ENCODE measurements at places on chromosomes 6 and 20. TPM values are rescaled to one million over a fixed set of nuclear protein-coding genes. Genes with fewer than 3 reads are reported as not detected.

The BANF2 gene
- total RNA-seq = not detected

The LAMA2 gene
- total RNA-seq = 43.4 TPM

The SLC24A3 gene
- 17.1 TPM for total RNA-seq

The OR2H1 gene
- not detected for total RNA-seq

The CLVS2 gene
- 0.18 TPM for total RNA-seq

The IL20RA gene
- 39.5 TPM for total RNA-seq

DNA sequence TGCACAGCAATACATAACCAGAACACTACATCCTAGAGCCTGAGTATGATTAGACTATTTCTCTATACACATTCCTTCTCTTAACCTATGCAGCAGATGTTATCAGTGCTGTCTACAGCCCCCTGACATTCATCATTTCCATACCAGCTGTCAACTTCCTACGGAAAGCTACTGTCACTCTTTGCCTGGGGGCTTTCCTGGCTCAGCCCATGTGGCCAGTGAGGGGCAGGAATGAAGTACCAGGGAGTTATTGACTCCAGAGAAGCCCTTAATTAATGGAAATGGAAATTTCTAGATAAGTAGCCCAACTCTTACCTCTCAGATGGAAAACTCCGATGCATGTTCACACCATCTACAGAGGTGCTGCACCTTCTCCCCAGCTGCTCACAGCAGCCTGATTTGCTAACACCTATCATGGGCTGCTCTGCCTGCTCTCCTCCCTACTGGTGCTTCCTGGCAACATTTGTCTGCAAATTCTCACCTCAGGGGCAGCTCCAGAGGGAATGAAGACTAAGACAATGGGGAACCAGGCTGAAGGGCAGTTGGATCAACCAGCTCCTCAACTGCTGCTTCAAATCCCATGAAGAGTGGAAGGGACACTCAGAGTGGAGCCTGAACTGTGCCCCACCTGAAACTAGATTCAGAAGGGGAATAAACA is 59.6 kb downstream of the LINC00237 start:
- no peak for DNase-seq

- DNase-seq = no peak
These were observed 13.8 kb downstream of the DDRGK1 start for GRCh38 chr20:3190681-3191111.

DNA sequence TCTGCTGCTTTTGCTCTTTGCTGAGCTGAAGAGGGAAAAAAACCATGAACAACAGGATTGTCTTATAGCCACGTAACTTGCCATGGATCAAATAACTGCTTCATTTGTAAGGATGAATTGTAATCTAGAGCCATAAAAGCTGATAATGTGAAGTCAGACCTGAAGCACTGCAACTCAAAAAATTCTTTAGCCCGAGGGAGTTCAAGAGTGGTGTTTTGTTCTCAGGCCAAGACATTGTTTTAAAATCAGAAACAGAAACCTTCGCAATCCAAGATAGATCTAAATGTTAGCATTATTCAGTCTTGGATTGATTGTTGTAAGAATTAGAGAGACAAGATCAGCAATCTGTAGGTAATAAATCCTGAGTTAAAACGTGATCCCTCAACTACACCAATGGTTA is at the start of gene TRAPPC3L:
TSS of gene TRAPPC3L (minus strand) at position 34 of the 400 bp plus-strand sequence. CDS start 170 bp downstream, outside the sequence.
- DNase-seq = no peak

- no peak for DNase-seq
These were observed 19.6 kb downstream of the WFDC2 start for GRCh38 chr20:45489083-45489531.

DNA sequence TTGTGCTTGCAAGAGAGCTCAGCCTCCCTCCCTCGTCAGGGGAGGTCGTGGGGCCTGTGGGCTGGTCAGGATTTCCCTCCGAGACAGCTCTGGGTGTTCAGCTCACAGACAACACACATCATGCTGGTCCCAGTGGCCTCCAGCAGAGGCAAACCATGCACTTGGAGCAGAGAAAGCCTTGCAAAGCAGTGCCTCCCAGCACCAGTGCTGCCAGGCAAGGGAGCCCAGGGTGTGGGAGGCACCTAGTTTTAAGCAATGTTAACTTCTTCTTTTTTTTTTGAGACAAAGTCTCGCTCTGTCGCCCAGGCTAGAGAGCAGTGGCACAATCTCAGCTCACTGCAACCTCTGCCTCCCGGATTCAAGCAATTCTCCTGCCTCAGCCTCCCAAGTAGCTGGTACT is 34.0 kb upstream of the INSM1 start:
- DNase-seq = no peak

GRCh38 chr20:8432435-8433148 is 300.5 kb downstream of the PLCB1 start:
- no peak for DNase-seq

DNA sequence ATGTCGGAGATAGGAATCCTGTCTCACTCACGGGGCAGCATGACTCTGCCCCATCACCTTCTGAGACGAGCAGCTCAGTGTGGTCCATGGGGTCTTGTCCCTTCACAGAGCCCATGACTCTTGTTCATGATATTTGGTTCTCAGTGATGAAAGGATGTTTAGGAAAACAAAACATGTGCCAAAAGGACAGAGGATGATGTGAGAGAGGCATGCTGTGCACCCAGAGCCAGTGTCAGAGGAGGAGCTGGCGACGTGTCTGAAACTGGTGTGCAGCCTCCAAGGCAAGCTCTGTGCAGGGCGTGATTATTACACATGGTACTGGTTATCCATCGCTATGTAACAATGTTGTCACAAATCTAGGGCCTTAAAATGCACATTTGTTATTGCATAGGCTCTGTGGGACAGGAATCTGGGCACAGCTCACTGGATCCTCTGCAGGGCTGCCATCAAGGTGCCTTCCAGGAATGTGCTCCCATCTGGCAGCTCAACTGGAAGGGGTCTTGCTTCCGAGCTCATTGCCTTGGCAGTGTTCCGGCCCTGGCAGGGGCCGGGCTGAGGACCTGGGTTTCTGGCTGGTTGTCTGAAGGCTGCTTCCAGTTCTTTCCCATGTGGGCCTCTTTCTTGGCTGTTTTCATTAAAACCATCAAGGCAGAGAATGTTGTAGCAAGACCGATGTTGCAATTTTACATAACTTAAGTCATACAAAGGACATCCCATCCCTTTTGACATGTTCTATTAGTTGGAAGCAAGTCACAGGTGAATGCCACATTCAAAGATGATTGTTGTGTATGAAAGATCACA is 175.4 kb downstream of the ERMARD start:
- DNase-seq = no peak

DNA sequence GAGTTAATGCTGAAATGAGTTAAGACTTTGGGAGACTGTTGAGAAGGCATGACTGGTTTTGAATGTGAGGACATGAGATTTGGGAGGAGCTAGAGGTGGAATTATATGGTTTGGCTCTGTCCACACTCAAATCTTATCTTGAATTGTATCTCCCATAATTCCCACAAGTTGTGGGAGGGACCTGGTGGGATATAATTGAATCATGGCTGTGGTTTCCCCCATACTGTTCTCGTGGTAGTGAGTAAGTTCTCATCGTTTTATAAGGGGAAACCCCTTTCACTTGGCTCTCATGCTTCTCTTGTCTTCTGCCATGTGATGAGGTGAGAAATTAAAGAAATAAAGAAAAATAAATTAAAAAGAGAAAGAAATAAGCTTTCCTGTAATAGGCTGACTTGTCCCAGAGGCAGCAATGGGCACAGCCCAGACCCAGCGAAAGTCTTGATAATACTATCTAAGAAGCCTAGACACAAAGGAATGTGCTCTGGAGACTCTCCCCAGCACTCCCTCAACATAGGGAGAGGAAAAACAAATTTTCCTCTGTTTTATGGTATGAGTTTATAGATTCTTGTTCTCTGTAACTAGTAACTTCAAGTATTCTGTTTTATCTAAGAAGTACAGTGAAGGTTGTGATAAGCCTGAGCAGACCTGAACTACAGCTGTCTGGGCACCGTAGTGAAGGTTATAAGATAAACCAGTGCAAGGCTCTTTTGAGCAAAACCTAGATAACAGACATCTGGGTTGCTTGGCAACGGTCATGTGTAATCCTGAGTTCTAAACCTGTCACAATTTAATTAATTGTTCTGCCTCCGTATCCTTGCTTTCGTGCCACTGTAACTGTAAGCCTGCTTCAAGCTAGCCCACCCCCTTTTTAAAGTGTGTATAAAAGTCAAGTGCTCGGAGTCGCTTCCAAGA is 88.9 kb upstream of the ECI2 start:
- DNase-seq = no peak

DNA sequence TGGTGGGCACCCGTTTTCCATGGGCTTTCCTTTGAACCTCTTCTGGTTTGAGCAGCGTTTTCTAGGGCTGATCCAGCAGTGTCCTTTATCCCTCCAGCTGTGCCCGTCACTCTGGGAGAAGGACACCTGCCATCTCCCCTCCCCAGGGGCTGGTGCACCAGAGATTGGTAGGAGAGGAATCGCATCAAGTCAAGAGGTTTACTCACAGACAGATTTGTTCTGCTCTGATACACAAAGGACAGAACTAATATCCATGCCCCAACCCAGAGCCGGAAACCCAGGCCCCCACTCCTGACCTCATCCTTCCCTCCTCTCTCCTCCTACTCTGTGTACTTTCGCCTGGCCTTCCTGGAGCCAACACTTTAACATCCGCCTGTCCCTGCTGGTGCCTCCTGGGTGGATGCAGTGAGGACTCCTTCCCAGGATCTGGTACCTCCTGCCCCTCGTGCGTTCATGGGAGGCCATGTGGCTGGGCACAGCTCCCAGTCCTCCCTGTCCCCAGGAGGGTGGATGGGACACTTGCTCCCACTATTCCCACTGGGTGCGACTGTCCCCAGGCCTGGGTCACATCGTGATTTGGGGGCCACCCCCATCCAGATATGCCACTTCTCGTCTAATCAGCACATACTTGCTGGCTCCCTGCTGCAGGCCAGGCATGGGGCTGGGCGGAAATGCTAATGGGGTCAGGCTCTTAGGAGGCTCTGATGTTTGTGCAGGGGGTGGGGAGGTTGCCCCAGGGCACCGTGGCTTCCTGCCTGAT is 286.3 kb downstream of the CDH4 start:
- no peak for DNase-seq

DNA sequence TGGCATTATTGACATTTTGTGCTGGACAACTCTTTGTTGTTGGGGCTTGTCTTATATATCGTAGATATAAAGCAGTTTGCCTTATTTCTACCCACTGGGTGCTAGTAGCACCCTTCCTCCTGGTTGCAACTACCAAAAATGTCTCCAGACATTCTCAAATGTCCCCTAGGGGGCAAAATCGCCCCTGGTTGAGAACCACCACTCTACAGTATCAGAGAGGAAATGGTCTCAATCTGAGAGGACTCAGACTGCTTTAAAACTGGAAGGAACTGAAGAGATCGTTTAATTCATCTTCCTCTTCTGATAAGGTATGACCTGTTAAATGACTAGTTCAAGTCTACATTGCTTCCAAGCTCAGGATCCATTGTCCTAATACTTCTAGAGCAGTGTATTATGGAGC is 14.9 kb downstream of the SH3BGRL2 start:
- no peak for DNase-seq

DNA sequence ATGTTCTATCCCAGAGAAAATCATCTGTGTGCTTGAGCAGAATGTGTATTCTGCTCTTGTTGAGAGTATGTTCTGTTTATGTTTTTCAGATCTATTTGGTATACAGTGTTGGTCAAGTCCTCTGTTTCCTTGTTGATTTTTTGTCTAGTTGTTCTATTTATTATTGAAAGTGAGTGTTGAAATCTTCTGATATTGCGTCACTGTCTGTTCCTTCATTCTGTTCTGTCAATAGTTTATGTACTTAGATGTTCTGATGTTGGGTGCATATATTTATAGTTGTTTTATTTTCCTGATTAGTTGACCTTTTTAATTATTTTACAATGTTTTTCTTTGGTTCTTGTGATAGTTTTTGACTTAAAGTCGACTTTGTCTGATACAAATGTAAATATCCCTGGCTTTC is 458.7 kb upstream of the HSF2 start:
- DNase-seq = no peak

DNA sequence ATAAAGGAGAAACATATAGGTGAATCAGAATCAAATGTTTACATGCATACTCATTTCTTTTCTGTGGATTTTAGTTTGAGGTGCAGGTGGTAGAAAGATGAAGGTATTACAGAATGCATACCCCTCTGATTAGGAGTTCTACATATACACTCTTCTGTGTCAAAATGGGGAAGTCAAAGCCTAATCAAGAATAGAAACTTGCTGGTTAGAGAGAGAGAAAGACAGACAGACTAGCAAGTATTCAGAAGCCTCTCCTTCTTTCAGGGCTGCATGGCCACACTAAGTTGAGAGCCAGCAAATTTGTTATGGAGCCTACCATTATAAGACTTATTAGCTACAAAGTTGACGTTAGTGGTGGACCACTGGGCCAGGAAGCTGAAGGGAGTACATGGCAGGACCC is 358.3 kb upstream of the EYS start:
- no peak for DNase-seq

DNA sequence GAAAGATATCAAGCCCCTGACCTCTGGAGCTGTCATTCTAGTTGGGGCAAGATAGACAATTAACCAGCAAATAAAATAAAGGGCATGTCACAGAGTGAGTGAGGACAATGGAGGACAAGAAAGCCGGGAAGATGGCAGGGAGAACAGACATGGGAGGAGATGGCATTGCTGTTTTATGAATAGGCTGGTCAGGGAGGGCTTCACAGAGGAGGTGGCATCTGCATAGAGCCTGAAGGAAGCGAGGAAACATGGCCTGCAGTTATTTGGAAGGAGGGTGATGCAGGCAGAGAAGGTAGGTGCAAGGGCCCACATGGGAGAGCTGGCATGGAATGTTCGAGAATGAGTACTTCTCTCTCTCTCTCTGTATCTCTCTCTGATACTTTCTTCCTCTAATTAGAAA is 63.7 kb downstream of the EFCAB8 start:
- DNase-seq = no peak

DNA sequence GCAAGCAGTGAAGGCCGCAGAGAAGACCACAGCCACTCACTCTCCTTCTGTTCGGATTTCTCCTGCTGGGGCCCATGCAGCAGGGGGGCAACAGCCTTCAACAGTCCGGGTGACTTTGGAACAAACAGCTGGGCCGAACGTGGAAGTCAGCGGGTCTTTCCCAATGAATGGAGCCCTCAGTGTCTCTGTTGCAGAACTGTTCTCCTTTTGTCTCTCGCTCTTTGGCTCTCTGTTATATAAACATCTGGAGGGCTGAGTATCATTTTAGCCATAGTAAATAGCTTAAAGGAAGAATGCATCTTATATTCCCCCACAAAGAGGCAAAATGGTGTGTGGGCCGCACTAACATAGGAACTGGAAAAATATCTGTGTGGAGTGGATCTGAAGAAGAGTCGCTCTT is 136.7 kb upstream of the RALGAPA2 start:
- no peak for DNase-seq

DNA sequence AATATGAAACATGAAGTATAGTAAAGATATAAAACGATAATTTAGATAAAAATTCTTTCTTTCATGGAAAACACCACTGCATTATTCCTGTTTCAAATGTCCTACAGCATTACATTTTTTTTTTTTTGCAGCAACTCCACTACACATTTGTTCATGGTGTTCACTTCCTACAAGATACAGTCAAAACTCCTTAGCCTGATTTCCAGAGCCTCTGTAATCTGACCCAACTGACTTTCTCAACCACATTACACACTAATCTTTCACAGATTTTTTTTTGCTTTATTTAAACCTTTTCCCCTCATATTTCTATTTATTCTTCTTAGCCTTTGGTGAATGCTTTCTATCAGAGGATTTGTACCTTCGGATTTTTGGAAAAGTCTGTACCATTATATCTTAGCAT is 176.5 kb upstream of the PDE7B start:
- no peak for DNase-seq

- DNase-seq = no peak
These were observed 194.5 kb upstream of the CDYL start for GRCh38 chr6:4581468-4582385.

- no peak for DNase-seq
These were observed 149.7 kb downstream of the KIF16B start for GRCh38 chr20:16423311-16424212.

GRCh38 chr20:44306927-44307326 is 4.1 kb downstream of the FITM2 start:
- DNase-seq = no peak
